ENCODE measurements at places on chromosomes 11 and 22.

DNA sequence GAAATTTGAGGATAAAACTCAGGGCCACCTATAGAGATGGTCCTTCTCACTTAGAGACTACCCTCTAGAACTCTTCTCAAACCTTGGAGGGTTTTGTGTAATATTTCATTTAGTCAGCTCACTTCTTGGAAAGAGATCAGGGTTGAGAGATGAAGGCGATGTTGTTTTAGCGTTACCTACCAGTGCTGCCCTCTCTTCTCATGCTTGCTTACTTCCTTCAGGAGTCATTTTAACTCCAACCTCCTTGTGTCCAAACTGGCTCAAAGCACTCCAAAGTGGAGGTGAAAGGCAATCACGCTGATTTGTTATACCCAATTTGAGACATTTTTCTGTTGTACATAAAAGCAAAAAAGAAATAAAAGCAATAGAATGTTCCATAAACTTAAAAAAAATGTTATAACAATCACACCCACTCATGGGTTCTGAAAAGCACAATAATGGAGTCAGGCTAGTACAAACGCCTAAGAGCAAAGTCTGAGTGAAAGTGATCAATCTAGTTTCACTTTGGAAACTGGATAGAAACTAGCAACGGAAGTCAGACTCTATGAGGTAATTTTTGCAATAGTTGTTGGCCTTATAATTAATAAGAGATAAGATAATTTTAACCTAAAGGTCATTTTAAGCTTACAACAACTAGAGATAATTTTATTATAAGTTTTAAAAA lies 117.1 kb downstream of the MRTFA start:
- no peak for DNase-seq

- no peak for DNase-seq
Observed at GRCh38 chr11:16338393-16338792, 18.0 kb downstream of the SOX6 start.

DNA sequence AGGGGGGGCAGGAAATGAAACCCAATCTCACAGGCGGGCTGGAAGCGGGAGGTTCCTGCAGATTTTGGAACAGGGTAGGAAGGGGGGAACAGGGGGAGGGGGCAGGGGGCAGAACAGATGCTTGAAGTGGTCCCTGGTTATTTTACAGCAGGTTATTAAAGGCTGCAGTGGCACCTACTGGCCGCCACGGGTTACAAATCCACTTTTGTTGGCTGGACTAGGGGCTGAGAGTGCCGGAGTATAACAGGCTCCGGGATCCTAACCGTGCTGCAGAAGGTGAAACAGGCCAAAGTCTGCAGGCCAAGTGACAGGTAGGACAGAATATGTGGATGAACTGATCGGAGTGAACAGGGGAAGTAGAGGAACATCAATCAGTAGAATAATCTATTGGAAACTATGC lies 2.5 kb downstream of the ROBO3 start:
- DNase-seq: no peak

GRCh38 chr11:44324749-44325525 lies 15.0 kb upstream of the ALX4 start:
- no peak for DNase-seq

- DNase-seq: no peak
Observed at GRCh38 chr11:1486054-1486825, at the start of gene MOB2. Gene MOB2 (minus strand): TSS chr11:1486779. CDS start chr11:1486556, 223 bp downstream.

DNA sequence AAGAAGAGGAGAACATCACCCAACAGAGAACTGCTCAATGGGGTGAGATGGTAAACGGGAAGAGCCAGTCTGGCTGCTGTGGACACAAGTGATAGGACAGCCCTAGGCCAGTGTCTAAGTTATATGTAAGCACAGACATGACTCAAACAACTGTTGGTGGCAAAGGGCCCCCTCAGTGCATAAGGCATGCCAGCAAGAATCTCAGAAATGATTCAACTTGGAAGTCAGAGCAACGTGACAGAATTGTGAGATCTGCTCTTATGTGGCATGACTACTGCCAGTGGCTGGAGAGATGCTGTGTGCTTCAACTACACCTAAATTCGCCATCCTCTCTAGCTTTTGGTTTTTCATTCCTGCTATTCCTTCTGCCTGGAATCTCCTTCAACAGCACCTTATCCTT lies 7.4 kb downstream of the SLN start:
- no peak for DNase-seq

DNA sequence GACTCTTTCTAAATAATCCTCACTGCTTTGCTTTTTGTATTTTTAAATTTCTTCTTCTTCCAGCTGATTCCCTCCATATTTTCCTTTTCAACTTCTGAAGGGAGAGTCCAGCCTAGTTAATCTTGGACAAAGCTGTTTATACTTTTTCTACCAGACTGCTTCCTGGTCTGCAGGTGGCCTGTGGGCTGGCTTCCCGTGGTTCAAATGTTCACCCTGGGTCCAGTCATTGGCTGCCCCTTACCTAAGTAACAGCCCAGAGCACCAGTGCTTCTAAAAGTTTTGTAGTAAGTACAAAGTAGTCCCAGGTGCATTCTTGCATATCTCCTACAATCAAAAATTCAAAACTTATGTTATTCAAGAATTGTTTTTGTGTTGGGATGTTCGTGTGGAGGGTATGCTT lies 19.1 kb downstream of the ZNF143 start:
- no peak for DNase-seq

DNA sequence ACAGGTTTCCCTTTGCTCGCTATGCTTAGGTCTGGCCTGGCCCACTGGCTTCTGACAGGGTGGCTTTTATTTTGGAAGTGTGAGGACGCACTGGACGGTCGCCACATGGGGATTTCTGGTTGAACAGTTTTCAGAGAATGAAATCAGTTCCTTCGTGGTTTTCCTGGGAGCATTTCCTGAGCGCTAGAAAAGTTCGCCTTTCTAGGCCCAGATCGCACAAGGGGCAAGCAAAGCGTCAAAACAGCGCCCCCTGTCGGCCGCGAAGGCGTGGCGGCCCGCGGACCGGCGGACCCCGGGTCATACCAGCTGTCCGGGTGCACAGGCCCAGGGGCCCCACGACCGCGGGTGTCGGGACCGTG lies 12.7 kb upstream of the CYP2R1 start:
- DNase-seq: peak; percentile 79

GRCh38 chr11:2933375-2934020 lies 4.3 kb upstream of the PHLDA2 start:
- no peak for DNase-seq

- peak; percentile 18 for DNase-seq
Observed at GRCh38 chr11:14578541-14578956, 58.4 kb upstream of the PSMA1 start.

GRCh38 chr11:132187814-132188213 lies 817.4 kb downstream of the NTM start:
- no peak for DNase-seq

Measured in stimulated activated CD4-positive, alpha-beta T cell treated with anti-CD3 and anti-CD28 coated beads, TNF-alpha, amount 100 ng/mL, for 4 hours (primary cell).